Fibroblast of villous mesenchyme (primary cell): ENCODE measurements at places on chromosomes 5 and 9. TPM values are rescaled to one million over a fixed set of nuclear protein-coding genes. Genes with fewer than 3 reads are reported as not detected.

SLC44A1 gene
- total RNA-seq: 22.5 and 37.1 TPM in 2 replicates

PTGER4 gene
- total RNA-seq: 4.3 and 8.7 TPM in 2 replicates

PRUNE2 gene
- total RNA-seq: 5.5 and 14.2 TPM in 2 replicates

PRELID1 gene
- 122 TPM in 2 replicates for total RNA-seq

TAS2R1 gene
- 0.32 and 0.43 TPM in 2 replicates for total RNA-seq

PELO gene
- 44.9 and 47.7 TPM in 2 replicates for total RNA-seq
